Left forelimb (tissue), 1 donor: ENCODE measurements at places on chromosomes 2 and 18.

GRCh38 chr2:208466920-208467298 is 60.3 kb downstream of the PTH2R start:
- DNase-seq: no peak

DNA sequence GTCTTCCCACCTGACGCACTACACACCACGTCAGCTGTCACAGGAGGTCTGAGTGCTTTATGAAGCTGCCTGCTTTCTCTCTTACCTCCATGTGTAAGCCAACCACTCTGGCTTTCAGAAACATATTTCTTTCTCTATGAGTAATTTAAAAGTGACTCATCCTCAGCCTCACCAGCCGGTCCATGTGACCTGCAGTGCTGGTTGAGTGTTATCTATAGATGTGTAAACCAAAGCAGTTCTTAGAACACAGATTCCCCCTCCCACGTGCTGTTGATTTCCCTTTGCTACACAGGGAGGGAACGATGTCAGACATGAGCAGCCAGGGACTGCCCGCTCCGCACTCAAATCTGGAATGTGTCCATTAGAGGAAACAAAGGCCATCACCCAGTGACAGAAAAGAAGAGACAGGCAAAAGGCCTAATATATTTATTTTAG is 157.8 kb downstream of the BCL2 start:
- DNase-seq: peak; percentile 50

- DNase-seq: no peak
These were observed 101.1 kb downstream of the SH3YL1 start for GRCh38 chr2:162473-163382.

DNA sequence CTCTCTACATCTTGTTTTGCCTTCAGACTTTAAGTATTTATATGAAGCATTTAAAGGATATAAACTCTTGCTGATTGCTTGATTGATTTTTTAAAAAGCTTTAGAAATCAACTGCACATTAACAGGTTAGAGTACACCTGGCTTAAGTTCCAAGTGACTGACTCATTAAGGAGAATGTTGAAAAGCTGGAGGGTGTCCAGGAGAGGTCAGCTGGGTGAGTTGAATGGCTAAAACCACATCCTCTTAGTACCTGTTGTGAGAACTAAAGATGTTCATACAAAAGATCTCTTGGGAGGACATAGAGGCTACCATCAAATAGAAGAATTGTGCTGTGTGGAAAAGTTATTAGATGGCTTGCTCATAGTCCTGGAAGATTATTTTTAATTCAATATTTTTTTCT is 206.8 kb downstream of the TXNL1 start:
- no peak for DNase-seq

DNA sequence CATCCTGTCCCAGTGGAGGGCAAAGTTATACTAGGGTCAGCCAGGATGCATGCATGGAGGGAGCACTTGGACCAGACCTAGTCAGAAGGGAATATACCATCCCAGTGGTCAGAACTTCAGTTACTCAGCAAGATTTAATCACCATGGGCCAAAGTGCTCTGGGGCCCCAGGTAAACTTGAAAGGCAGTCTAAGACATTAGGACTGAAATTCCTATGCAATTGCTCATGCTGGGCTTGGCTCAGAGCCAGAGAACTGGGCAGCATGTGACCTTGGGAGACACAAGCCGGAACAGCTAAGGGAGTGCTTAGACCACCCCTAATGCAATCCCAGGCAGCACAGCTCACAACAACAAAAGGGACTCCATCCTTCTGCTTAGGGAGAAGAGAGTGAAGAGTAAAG is 401.3 kb downstream of the KCNJ3 start:
- DNase-seq: no peak

- no peak for DNase-seq
These were observed 196.0 kb upstream of the SLC39A10 start for GRCh38 chr2:195461010-195461409.

DNA sequence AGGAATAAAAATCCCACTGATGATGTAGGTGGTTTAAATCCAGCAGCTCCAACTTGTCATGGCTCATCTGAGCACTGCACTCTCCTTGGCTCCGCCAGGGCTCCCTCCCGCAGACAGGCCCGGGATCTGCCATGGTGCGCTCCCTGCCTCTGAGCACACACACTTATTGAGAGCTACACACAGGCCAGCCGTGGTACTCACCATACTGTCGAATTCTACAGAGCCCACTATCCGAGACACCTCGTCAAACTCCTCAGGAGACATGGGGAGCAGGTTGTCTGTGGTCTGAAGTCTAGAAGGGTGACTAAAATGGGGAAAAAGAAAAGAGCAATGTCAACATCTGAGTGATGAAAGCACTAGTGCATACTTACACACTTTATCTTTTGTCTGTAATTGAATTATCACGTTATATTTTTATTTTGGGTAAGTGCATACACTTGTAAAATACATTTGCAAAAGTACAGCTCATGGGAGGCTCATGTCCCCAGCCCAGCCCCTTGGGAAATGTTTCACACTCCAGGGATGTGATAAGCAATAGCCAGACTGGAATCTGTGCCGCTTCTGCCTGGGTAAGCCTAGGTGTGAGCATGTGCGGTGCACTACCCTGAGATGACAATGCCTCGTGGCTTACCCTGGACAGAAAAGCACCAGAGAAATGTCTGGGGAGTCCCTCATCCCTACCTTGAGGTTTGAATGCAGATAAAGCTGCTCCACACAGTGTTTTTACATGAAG is 39.2 kb downstream of the STAT1 start:
- DNase-seq: no peak

GRCh38 chr2:168819050-168819715 is 16.7 kb downstream of the NOSTRIN start:
- no peak for DNase-seq
